ENCODE measurements at places on chromosomes 6 and 20. TPM values are rescaled to one million over a fixed set of nuclear protein-coding genes. Genes with fewer than 3 reads are reported as not detected.

The OR2B6 gene
- not detected for total RNA-seq

The RAB23 gene
- total RNA-seq: 30.5 TPM

The PRSS16 gene
- not detected for total RNA-seq

The AMD1 gene
- total RNA-seq: 66.9 TPM

The SIRPA gene
- total RNA-seq: 9.2 TPM

The DSP gene
- under 0.01 TPM for total RNA-seq

The ERVFRD-1 gene
- not detected for total RNA-seq

The ZNF334 gene
- total RNA-seq: 0.37 TPM

The TPX2 gene
- 99.1 TPM for total RNA-seq

The NAA20 gene
- 40.5 TPM for total RNA-seq

The ASIP gene
- total RNA-seq: not detected

The MSH5 gene
- total RNA-seq: 29.1 TPM

The MYMX gene
- not detected for total RNA-seq

The RING1 gene
- total RNA-seq: 21.7 TPM

The APOM gene
- 0.59 TPM for total RNA-seq

The SLC17A9 gene
- total RNA-seq: 8.5 TPM

The CYP21A2 gene
- not detected for total RNA-seq

The TP53TG5 gene
- not detected for total RNA-seq

The TFAP2D gene
- total RNA-seq: not detected

The TMEM14C gene
- 84.6 TPM for total RNA-seq

The BTBD3 gene
- total RNA-seq: 15.4 TPM

The KLHDC3 gene
- 75.9 TPM for total RNA-seq

The PRKN gene
- total RNA-seq: 2.0 TPM

Measured in subcutaneous preadipocyte (primary cell).